ENCODE measurements at places on chromosomes 1 and 21. TPM values are rescaled to one million over a fixed set of nuclear protein-coding genes. Genes with fewer than 3 reads are reported as not detected.

NR5A2 gene
- 0.24 TPM for total RNA-seq

BMP8B gene
- total RNA-seq, result 0.72 TPM

ALX3 gene
- not detected for total RNA-seq

TAS1R3 gene
- total RNA-seq, result 0.21 TPM

FCGR3B gene
- 0.64 TPM for total RNA-seq

ARTN gene
- 37.7 TPM for total RNA-seq

IFI6 gene
- total RNA-seq, result 24.1 TPM

ST6GALNAC5 gene
- total RNA-seq, result 9.2 TPM

UQCRHL gene
- 1.4 TPM for total RNA-seq

OR2L8 gene
- total RNA-seq, result not detected

TRIM17 gene
- 2.2 TPM for total RNA-seq

OR2G6 gene
- total RNA-seq, result not detected

EDARADD gene
- 3.1 TPM for total RNA-seq

OXCT2 gene
- 0.72 TPM for total RNA-seq

GBP6 gene
- total RNA-seq, result 38.6 TPM

ELOVL1 gene
- 90.6 TPM for total RNA-seq

G0S2 gene
- total RNA-seq, result 163 TPM

FCRL4 gene
- not detected for total RNA-seq

LYSMD1 gene
- total RNA-seq, result 7.9 TPM

DONSON gene
- 4.0 TPM for total RNA-seq

C1orf52 gene
- total RNA-seq, result 18.6 TPM

BCL10 gene
- 35.4 TPM for total RNA-seq

CHI3L2 gene
- not detected for total RNA-seq

IFI44 gene
- total RNA-seq, result 2.7 TPM

LCE6A gene
- total RNA-seq, result not detected

SYNC gene
- total RNA-seq, result 18.8 TPM

C8A gene
- total RNA-seq, result not detected

SYDE2 gene
- 7.2 TPM for total RNA-seq

AMY1B gene
- total RNA-seq, result not detected

NBL1 gene
- 114 TPM for total RNA-seq

TFF2 gene
- total RNA-seq, result not detected

ADCY10 gene
- not detected for total RNA-seq

PRXL2B gene
- total RNA-seq, result 10.0 TPM

C4BPA gene
- total RNA-seq, result not detected
